ENCODE measurements at places on chromosomes 2 and 18. TPM values are rescaled to one million over a fixed set of nuclear protein-coding genes. Genes with fewer than 3 reads are reported as not detected.

DNA sequence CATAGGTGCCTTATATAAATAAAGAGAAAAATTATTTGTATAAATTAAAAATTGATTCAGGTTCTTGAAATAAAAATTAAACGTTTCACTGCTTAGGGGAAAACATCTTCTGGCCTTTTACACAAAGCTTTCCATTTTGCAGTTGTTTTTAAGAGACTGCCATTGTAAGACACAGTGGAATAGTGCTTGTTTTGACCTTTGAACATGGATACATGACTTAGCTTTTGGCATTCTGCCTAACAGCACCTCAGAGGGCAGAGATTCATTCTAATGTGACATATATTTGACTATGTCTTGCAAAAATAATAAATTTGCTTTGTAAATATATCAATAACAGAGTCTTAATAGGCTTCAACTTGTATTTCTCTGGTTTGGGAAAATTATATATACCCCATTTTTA is 142.1 kb downstream of the SLC4A10 start:
- no peak for DNase-seq

GRCh38 chr2:106523976-106524665 is 37.0 kb downstream of the CD8B2 start:
- no peak for DNase-seq

GRCh38 chr18:6994771-6995430 is 122.7 kb downstream of the LAMA1 start:
- no peak for DNase-seq

DNA sequence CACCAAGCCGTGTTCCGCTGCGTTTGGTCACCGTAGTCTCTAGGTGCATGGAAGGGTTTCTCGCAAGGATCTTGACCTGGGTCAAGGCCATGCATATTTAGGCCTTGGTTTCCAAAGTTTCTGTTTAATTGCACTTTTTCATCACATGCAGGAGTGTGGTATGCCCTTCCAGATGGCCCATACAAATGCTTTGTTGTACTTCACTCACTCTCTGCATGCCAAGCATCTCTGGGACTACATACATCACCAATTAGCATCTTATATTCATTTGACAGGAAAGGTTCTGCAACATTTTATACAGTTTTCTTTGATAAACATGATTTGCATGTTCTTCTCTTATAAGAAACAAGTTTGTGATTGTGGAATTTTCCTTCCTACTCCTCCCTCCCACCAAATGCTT is 132.8 kb upstream of the KLHL14 start:
- DNase-seq, result no peak

GRCh38 chr2:156671706-156672361 is 235.7 kb downstream of the GPD2 start:
- no peak for DNase-seq

Gene KCNJ13
- not detected for total RNA-seq

- peak; percentile 88 for DNase-seq
These were observed 8.6 kb downstream of the HS1BP3 start for GRCh38 chr2:20642055-20642971.

- DNase-seq, result no peak
These were observed 16.9 kb downstream of the GPR75 start for GRCh38 chr2:53842891-53843290.

- no peak for DNase-seq
These were observed 152.0 kb upstream of the RAB6C start for GRCh38 chr2:129827311-129828090.

GRCh38 chr18:28439870-28440269 is 262.9 kb upstream of the CDH2 start:
- DNase-seq, result no peak

GRCh38 chr2:88190808-88191721 is 20.9 kb downstream of the THNSL2 start:
- DNase-seq, result no peak

DNA sequence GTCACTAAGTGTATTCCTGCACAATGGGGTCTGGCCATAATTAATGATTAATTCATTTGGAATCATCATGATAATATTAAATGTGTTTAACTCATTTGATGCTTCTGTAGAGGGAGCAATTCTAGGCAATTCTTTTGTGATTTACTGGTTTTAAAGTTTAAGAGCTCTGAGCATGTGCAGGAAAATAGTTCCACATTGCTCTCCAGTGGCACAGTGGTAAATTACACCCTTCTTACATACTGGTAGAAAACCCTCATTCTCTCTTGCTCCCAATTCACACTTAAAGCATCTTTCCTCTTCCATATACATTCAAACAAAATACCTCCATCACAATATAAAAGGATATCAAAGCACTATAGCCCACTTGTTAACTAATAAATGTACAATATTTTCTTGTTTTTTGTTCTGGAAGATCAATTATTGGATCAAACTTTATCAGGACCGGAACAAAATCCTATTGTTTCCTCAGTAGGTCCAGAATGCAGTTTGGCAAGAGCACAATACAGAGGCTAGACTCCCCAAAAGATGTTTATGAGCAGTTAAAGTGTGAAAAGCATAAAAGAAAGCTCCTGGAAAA is 844.3 kb downstream of the MBD2 start:
- no peak for DNase-seq

Gene RFX8
- 0.96 TPM for total RNA-seq

DNA sequence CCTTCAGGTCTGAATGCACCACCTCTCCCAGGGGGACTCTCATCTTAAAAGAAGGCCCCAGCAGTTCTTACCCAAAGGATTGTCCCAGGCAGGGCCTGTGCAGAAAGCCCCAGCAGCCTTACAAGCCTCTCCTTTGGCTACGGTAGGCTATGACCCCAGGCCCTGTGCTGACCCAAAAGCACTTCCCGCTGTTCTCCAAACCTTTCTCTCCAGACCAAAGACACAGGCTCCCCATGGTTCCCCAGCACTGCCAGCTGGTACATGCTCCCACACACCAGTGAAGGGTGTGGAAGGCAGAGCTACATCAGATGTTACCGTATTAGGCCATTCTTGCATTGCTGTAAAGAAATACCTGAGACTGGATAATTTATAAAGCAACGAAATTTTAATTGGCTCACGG is 35.4 kb downstream of the LBH start:
- DNase-seq, result no peak

Gene EGR4
- not detected for total RNA-seq

Gene HNRNPA3
- total RNA-seq, result 178 TPM

Gene RNF125
- 4.0 TPM for total RNA-seq

DNA sequence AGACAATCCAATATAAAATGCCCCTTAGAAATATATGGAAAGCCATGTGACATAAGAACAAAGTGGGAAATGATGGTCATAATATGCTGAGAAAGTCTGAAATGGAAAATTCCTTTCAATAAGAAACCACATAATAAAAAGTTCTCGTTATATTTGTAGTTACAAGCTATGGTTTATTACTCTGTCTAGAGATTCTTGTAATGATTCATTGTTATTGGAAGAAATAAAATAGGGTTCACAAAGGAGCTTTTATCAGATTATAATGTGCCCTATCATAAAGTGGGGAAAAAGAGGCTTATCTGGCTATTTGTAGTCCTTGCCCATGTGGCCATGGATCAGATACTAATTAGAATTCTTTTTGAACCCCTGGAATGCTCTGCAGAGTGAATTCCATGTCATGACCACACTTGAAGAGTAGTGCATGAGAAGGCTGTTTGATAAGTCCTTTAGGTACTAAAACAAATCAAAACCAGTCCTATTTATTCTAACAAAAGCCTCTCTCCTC is 420.7 kb upstream of the NRP2 start:
- DNase-seq, result no peak

GRCh38 chr2:55952415-55952814 is 28.8 kb upstream of the EFEMP1 start:
- DNase-seq, result no peak

DNA sequence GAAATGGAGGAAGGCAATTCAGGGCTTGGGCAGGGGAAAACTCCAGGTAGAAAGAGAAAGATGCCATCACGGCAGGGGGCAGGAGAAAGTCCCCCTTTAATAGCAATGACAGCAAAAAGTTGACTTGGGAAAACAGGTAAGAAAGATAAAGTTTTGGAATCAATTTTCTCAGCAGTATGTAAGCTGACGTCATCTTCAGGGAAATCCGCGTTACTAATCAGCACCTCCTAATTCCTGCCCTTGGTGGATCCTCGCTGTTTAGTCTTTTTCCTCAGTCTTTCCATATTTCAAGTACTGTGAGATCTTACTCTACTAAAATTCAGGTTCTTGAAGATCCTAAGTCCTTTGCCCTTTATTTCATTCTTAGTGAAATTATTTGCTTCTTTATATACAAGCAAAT is 233.0 kb downstream of the MREG start:
- DNase-seq, result no peak

Gene CCDC141
- total RNA-seq, result 3.9 TPM

GRCh38 chr2:8624855-8625398 is 56.9 kb upstream of the ID2 start:
- DNase-seq, result no peak

Gene NOTO
- not detected for total RNA-seq

DNA sequence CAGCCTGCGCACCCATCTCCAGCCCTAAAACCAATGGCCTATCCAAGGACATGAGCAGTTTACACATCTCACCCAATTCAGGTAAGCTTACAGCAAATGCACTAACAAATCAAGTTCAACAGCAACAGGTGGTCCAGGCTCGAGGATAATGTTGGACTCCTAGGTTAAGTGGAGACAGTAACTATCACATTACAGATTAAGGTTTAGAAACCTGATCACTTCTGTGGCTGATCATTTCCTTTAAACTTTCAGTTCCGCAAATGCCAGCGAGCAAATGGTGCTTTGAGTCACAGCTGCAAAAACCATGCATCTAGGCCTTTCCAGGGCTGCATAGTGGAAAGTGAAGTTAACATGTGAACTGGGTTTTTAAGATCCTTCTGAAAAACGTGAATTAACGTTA is 259.4 kb downstream of the GBX2 start:
- no peak for DNase-seq

- no peak for DNase-seq
These were observed 65.9 kb upstream of the CYTIP start for GRCh38 chr2:157509744-157510143.

Gene NAT8
- not detected for total RNA-seq

DNA sequence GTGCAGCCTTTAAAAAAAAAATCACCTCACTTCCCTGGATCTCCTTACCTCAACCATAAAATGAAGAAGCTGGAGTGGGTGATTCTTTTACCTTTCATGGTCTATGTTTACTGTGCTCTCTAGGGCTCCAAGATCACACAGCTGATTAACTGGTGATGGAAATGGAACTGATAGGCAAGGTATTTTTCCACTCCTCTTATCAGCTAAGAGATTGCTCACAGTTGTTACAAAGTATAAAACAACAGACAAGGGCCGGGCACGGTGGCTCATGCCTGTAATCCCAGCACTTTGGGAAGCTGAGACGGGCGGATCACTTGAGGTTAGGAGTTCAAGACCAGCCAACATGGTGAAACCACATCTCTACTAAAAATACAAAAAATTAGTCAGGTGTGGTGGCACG is 14.5 kb downstream of the RPS27A start:
- no peak for DNase-seq

GRCh38 chr2:97928591-97928990 is 67.2 kb downstream of the TMEM131 start:
- DNase-seq, result no peak

DNA sequence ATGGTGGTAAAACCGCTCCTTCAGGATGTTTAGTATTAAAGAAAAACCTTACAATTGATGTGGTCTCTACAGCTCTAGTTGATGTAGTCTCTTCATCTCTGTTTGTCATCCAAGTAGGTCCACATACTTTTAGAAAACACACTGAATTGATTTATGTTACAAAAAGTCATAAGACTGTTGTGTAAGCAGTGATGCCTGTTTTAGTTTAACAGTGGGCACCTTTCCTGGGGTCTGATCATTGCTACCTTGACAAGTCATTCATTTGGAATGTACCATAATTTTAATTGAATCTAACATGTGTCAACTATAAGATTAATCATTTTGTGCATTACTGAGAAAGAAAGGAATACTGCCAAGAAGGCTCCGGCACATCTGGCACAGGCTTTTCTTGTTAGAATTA is 34.3 kb downstream of the GIGYF2 start:
- DNase-seq, result no peak

Gene DSC3
- total RNA-seq, result 0.58 TPM

DNA sequence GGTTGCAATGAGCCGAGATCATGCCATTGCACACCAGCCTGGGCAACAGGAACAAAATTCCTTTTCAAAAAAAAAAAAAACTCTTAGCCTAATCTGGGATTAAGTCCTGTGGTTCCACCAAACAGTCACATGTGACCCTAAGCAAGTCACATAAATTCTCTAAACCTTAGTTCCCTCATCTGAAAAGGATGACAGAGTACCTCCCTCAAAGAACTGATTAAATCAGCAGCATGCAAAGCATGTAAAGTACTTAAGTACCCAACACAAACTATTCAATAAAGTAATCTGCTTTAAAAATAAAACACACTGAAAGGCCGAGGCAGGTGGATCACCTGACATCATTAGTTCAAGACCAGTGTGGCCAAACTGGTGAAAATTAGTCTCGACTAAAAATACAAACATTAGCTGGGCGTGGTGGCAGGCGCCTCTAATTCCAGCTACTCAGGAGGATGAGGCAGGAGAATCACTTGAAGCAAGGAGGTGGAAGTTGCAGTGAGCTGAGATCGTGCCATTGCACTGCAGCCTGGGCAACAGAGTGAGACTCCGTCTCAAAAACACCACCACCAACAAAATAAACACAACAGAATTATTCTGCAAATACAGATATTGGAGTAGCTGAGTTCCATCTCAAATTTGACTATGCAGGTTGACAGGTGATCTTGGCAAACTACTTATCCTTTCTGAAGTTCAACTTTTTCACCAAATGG is 7.0 kb downstream of the USP34 start:
- DNase-seq, result no peak

Gene TEKT4
- total RNA-seq, result not detected

Gene PXDN
- 100 TPM for total RNA-seq

- peak; percentile 38 for DNase-seq
These were observed 6.9 kb downstream of the GPR17 start for GRCh38 chr2:127652786-127653357.

DNA sequence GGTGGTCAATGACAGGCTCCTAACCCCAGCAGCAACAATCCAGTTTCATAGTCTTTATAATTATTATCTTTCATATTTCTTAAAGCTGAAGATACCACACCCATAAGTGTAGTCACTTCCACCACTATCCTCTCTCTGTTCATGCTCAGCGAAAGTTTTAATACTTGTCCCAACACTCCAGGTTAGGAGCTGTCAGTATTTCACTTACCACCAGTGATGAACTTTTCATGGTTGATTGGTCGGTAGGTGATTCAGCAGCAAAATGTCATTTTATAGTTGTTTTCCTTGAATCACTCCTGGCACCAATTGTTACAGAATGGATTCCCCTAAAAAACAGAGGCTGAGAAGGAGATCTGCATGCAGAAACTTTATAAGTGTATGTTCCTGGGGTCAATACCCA is 324.9 kb downstream of the CCDC85A start:
- DNase-seq, result no peak
